ENCODE measurements at places on chromosomes 6 and 20. TPM values are rescaled to one million over a fixed set of nuclear protein-coding genes. Genes with fewer than 3 reads are reported as not detected.

DNA sequence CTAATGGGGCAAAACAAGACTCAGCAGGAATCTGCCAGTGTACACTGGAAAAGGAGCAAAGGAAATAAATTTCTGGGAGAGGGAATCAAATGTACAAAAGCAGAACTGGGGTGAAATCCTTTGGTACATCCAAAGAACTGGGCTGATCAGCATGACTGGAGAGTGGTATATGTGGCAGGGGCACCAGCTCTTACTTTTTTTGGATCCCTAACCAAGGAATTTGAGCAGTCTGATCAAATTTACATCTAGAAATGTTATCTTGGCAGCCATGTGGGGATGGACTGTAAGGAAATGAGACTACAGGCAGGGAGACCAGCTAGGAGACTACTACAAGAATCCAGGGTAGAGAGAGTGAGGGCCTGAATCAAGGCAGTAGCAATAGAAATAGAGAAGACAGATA, 1.2 kb upstream of the ZSCAN31 start:
- DNase-seq: no peak

- DNase-seq: no peak
These were observed 7.4 kb downstream of the GFOD1 start for GRCh38 chr6:13479971-13480434.

- DNase-seq: peak; percentile 18
These were observed 102.8 kb downstream of the MOXD1 start for GRCh38 chr6:132298344-132298949.

DNA sequence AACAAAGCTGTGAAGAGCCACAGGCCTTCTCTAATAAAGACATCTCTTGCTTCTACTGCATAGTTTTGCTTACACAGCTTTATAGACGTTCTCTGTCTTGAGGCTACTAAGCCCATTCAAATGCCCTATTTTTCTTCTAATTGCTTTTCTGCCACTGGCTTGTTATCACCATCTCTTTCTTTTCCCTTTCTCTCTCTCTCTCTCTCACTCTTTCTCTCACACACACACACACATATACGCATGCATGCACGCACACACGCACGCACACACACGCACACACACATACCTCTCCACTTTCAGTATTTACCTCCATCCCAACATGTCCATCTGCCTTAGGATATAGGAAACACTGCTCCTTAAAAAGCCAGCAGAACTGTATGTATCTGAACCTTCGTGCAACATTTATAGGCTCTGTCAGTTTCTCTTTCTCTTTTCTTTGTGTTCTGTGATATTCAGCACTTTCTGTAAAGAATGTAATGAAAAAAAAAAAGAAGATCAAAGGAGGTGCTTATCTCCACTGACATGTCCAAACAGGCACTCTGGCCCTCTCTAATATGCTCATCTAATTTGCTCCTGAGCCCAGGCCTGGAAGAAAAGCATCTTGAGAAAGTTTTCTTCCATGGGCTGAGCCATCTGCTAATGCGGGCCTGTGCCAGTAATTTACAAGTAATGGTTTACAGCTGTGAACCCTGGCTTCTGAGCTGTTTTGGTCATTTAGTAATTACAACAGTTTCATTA, 1046.7 kb upstream of the MAP3K7 start:
- DNase-seq: no peak

- DNase-seq: no peak
These were observed 7.3 kb downstream of the SNPH start for GRCh38 chr20:1273366-1273765.

DNA sequence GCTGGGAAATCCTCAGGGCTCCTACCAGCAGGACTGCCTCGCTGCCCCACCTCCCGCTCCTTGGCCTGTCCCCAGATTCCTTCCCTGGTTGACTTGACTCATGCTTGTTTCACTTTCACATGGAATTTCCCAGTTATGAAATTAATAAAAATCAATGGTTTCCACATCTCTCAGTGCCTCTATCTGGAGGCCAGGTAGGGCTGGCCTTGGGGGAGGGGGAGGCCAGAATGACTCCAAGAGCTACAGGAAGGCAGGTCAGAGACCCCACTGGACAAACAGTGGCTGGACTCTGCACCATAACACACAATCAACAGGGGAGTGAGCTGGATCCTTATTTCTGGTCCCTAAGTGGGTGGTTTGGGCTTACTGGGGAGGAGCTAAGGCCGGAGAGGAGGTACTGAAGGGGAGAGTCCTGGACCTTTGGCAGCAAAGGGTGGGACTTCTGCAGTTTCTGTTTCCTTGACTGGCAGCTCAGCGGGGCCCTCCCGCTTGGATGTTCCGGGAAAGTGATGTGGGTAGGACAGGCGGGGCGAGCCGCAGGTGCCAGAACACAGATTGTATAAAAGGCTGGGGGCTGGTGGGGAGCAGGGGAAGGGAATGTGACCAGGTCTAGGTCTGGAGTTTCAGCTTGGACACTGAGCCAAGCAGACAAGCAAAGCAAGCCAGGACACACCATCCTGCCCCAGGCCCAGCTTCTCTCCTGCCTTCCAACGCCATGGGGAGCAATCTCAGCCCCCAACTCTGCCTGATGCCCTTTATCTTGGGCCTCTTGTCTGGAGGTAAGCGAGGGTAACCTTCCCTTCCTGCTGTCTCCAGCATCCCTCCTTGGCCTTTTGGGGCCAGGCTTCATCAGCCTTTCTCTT, at the start of gene CFB:
Gene CFB, plus strand, starts transcription at position 589 of the 863 bp plus-strand sequence. Its CDS starts 127 bp downstream, at position 716.
- DNase-seq: no peak

GRCh38 chr6:2990932-2991506, 8.7 kb upstream of the NQO2 start:
- no peak for DNase-seq

DNA sequence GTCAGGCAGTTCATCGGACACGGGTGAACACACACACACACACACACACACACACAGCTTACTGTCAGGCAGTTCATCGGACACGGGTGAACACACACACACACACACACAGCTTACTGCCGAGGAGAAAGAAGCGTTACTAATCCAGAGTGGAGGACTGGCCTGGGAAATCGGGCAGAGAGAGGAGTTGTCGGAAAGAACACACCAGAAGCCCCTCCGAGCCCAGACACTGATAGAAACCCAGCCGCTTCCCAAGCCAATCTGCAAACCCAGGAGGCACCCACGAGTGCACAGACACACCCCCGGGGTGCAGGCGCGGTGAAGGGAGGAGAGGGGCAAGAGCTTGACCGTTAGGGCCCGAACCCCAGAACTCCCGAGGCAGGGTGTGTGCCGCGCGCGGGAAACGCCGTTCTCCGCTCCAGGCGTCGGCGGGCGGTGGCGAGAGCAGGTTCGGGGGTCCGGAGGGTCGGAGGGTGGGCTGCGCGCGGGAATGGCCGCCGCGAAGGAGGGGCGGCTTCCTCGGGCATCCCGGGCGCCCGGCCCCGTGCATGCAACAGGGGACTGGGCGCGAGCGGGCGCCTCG, 636 bp downstream of the ELOVL2 start:
- no peak for DNase-seq

GRCh38 chr20:10634683-10635411, 39.0 kb downstream of the JAG1 start:
- no peak for DNase-seq

GRCh38 chr6:67591910-67592309, 1043.2 kb upstream of the ADGRB3 start:
- no peak for DNase-seq

DNA sequence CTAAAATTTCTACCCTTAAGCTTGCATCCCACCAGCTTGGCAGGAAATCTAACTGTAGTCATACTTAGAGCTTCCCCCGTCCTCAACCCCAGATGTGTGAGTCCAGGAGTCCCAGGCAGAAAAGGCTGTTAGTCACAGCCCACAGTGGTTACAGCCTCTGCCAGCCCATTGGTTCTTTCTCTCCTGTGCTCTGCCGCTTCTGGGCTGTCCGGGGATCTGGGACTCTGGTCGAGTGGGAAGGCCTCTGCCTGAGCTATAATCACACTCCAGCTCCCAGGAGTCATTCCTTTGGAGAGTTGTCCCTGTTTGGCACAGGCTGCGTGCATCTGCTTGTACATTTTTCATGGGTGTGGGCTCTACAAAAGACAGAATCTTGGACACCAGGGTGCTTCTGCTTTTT, 45.6 kb upstream of the FYN start:
- DNase-seq: no peak

GRCh38 chr6:67394254-67394653, 1240.8 kb upstream of the ADGRB3 start:
- no peak for DNase-seq

GRCh38 chr6:2196079-2196679, 49.2 kb downstream of the GMDS start:
- peak; percentile 48 for DNase-seq

GRCh38 chr6:3032986-3033385, 33.3 kb downstream of the NQO2 start:
- DNase-seq: no peak

DNA sequence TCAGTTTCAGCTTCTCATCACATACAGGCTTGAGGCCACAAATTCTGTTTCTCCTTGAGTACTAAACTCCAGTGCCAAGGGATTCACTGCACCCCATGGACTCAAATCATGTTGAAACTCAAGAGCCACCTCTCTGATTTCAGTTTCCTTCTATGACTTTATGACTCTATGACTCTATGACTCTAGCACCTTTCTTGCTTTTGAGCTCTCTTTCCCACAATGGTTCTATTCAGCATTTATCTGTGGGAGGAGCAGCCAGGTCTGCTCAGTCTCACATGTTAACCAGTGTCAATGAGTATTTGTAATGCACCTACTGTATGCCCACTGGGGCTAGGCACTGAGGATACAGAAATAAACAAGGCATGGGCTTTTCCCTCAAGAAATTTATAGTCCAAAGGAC, 14.6 kb upstream of the SLC22A2 start:
- no peak for DNase-seq

GRCh38 chr6:29424168-29424567, 9.4 kb downstream of the OR12D1 start:
- DNase-seq: no peak

The MYLK4 gene
- 0.85 TPM for total RNA-seq

The C2 gene
- total RNA-seq: 1.0 TPM

The ATP6V1G2 gene
- total RNA-seq: 0.98 TPM

The GLP1R gene
- total RNA-seq: not detected

The DNAH8 gene
- total RNA-seq: not detected

The NTSR1 gene
- total RNA-seq: 44.1 TPM

The CLPSL2 gene
- total RNA-seq: 0.57 TPM

The EYA2 gene
- total RNA-seq: 1.9 TPM

The GRIK2 gene
- 6.6 TPM for total RNA-seq

The MTFR2 gene
- 12.8 TPM for total RNA-seq

The DEFB124 gene
- not detected for total RNA-seq

The GRM4 gene
- 1.3 TPM for total RNA-seq

The GRM1 gene
- not detected for total RNA-seq

The OPRM1 gene
- total RNA-seq: not detected

The RALGAPA2 gene
- total RNA-seq: 13.4 TPM

The SYNJ2 gene
- 70.0 TPM for total RNA-seq

The OTOR gene
- not detected for total RNA-seq
